ENCODE measurements at places on chromosomes 13 and 19.

DNA sequence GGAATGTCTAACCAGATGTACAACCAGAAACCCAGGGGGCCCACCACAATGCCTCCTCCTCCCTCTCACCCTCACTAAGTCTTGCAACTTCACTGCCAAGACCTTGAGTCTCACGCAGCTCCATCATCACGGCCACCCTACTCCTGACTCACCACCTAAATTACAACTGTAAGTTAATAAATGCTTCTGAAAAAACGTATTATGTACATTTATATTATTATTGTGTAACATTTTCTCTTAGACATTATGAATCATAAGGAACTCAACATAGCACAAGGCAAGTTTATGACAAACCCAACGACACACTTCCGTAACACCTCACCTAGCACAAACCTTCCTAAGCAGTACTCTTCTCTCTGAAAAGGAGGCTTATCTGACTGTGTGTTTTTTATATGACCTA is 20.7 kb downstream of the MIPEP start:
- DNase-seq, result no peak

DNA sequence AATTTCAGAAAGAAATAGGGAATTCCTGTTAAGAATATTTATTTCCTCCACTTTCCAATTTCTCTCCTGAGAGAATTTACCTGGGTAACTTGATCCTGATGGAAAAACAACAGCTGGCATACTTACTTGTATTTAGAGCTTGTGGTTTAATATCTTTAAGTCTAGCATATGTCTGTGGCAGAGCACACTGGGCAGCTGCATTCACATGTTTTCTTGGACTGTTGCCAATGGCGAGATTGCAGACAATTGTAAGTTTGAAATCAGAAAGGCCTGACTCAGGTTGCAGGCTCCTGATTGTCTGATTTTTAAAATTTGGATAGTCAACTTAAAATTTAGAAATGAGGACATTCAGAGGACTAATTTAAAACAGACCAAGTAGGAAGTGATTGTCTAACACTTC is 66.9 kb downstream of the NHLRC3 start:
- no peak for DNase-seq

DNA sequence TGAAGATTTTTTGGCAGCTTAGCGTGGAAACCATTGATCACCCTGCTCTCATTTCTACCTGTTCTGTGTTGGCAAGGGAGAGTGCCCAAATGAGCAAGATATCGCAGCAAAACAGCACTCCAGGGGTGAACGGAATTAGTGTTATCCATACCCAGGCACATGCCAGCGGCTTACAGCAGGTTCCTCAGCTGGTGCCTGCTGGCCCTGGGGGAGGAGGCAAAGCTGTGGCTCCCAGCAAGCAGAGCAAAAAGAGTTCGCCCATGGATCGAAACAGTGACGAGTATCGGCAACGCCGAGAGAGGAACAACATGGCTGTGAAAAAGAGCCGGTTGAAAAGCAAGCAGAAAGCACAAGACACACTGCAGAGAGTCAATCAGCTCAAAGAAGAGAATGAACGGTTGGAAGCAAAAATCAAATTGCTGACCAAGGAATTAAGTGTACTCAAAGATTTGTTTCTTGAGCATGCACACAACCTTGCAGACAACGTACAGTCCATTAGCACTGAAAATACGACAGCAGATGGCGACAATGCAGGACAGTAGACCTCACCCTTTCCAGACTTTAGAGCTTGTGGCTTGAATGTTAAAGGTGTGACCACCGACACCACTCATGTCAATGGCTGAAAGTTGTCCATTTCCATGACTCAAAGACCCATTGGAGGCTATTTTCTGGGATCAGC is 5.8 kb downstream of the CEBPG start:
- DNase-seq, result no peak

DNA sequence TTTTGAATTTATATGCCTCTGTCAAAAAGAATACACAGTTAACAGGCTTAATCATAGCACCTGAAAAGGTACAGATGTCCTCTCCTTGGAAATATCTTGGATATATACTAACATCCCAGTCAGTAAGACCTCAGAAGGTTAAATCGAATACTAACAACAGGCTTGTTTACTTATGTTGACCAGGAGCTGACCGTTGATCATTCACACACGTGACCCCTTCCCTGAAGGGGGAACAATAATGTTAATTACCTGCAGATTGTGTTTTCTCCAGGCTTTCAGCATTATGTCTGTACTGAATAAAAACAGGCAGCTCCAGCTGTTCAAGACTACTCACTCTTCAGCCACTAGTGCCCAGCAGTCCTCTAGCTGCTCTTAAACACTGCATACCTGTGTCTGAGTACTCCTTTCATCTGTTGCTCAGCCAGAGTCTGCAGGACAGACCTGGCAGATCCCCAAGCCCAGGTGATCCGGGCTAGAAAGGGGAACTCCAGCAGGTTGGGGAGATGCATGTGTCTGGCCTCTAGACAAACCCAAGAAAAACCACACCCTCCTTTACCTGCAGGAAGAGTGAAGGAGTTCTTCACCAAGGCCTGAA is 163.9 kb downstream of the RNF17 start:
- DNase-seq, result no peak

- DNase-seq, result peak; percentile 43
These were observed 8.3 kb upstream of the SYCN start for GRCh38 chr19:39212375-39212742.

- no peak for DNase-seq
These were observed 332.1 kb downstream of the LMO7 start for GRCh38 chr13:75968103-75968838.

DNA sequence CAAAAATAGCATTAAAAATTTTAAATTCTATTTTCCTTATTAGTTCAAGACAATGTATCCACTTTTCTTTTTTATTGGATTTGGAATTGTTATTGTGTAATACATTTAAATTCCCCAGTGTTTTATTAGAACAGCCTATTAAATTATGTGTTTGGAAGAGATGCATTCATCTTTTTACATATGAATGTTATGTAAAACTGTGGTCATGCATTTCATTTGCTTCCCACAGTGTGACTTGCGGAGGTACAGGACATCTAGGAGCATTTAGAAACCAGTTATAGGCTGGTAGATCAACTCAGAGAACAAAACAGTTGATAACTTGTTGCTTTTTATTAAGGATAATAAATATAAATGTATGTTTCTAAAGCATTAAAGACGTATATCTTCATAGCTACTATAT is 335.5 kb upstream of the TMTC4 start:
- DNase-seq, result no peak

GRCh38 chr13:99347911-99348451 is 40.8 kb upstream of the GPR183 start:
- no peak for DNase-seq

Measured in stimulated activated CD4-positive, alpha-beta T cell treated with anti-CD3 and anti-CD28 coated beads, Interleukin-12 subunit alpha, Interleukin-12 subunit beta, amount 100 ng/mL, for 4 hours (primary cell).